ENCODE measurements at places on chromosomes 2 and 18.

- H3K4me1 ChIP-seq, result no peaks in the 10 kb centered on the region
- DNase-seq, result no peak
- H3K4me3 ChIP-seq, result no peak overlapping the region
These were observed 193.0 kb upstream of the NETO1 start for GRCh38 chr18:73060666-73061288.

GRCh38 chr2:176160251-176160985 is 3.3 kb downstream of the HOXD3 start:
- peaks cover 88% of the 10 kb centered on the region for H3K27me3 ChIP-seq
- no peaks in the 10 kb centered on the region for H3K36me3 ChIP-seq
- H3K4me1 ChIP-seq, result peaks cover 12% of the 10 kb centered on the region
- no peak overlapping the region for H3K27ac ChIP-seq

DNA sequence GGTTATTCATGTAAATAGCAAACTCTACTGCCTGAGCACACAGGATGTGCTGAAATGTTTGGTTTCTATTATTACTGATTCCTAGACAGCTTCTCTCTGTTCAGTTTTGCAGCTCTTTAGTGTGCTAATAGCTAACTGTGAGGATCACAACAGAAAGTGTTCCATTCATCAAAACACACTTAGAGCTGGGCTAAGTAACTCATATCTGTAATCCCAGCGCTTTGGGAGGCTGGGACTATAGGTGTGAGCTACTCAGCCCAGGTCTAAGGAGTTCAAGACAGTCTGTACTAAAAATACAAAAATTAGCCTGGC is 63.2 kb downstream of the MOGAT1 start:
- H3K4me3 ChIP-seq, result no peak overlapping the region
- H3K36me3 ChIP-seq, result no peaks in the 10 kb centered on the region
- no peak overlapping the region for H3K27ac ChIP-seq
- peaks cover 2% of the 10 kb centered on the region for H3K4me1 ChIP-seq
- DNase-seq, result no peak

DNA sequence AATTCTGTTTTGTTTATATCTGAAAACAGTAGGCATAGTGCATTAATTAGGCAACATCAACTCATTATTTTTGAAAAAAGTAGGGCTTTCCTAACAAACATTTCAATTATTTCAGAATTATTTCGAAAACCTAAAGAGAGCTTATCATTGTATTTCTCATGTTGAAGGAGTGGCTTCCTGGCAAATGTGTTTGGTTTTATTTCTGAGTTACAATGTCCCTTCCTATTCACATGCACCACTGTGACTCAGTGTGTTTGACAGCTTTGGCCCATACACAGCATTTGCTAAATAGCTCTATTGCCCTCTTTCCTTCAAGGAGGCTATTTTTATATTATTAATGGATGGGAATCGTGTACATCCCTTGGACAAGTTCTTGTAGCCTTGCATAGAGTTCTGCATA is 205.9 kb downstream of the PTGR3 start:
- no peaks in the 10 kb centered on the region for H3K4me1 ChIP-seq
- H3K4me3 ChIP-seq, result no peak overlapping the region
- no peak for DNase-seq

DNA sequence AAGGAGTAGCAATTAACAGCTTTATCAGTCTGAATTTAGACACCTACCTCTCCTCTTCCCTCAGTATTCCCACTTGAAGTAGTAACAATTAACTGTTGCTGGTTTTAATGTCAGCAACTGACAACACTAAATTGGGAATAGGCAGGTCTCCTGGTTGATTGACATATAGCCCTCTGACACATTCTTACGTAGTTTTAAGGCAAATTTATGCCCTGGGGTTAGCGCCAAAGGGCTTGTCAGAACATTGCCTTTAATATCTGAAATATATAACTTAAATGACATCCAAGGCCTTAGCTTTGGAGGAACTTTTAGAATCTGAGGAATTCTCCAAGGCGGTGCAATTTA is 7.4 kb downstream of the ASXL3 start:
- H3K4me1 ChIP-seq, result no peaks in the 10 kb centered on the region
- H3K36me3 ChIP-seq, result no peaks in the 10 kb centered on the region
- no peak overlapping the region for H3K27ac ChIP-seq
- peaks cover 6% of the 10 kb centered on the region for H3K27me3 ChIP-seq
- DNase-seq, result no peak

DNA sequence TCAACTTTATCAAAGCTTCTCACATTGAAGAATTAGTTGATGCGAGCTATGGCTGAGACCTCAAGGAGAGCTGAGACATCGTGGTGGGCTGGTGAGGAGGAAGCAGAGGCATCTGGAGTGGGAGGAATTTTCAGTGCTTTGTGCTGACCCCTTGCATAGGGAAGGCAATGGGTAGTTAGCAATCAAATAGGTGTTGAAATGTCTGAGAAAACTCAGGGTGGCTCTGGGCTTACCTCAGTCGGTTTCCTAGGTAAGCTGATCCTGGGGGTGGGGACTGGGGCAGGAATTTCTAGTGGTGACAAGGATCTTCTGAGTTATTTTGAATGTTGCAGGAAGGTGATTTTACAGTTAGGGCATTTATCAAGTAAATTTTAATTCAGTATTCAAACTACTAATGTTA is 20.7 kb upstream of the DPP10 start:
- H3K4me3 ChIP-seq, result no peak overlapping the region
- no peaks in the 10 kb centered on the region for H3K4me1 ChIP-seq

DNA sequence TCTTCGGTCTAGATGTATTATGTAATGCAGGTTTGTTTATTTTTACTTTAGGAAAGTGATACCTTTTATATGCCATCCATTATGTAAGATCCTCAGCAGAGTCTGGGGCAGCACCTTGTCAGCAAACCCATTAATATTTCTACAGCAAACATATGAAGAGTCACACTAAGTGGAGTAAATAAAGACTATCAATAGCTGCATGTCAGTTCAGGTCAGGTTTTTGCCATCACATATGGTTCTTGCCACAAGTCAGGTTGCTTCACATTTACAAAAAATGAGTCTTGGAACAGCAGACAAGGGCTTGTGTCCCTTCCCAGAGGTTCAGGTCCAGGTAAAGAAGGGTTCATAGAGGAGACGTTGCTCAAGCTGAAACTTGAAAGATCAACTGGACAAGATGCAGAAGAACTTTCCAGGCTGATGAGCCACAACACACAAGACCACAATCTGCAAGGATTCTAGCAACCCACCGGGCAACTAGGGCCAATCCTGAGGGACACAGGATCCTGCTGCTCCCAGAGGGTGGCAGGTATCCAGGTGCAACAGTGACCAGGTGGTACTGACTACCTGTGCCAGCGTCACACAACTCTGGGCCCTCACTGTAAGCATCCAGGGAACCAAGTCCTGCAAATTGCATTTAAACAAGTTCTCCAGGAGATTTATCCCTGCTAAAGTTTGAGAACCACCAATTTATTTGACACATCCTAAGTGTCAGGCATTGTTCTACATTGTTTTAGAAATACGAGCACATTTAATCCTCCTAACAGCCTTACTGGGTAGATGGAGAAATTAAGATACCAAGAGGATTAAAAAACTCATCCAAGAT is 215.8 kb downstream of the ALPK2 start:
- no peaks in the 10 kb centered on the region for H3K27me3 ChIP-seq
- no peak overlapping the region for H3K4me3 ChIP-seq
- H3K36me3 ChIP-seq, result no peaks in the 10 kb centered on the region

DNA sequence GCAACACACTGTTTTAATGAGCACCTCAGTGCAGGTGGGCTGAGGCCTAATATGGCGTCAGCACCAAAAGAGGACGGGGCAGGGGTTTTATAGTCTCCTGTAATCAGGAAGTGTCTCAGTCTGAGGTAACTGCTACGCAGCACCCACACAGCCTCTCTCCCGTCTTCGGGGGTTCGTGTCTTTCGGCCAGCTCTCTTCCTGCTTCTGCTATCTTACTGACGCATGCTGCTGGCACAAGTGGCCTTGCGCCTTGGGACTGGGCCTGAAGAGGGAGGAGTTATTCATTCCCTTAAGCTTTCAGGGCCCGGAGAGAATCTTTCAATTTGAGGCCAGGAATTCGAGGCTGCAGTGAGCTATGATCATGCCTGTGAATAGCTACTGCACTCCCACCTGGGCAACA is 14.5 kb upstream of the PAPOLG start:
- peaks cover 10% of the 10 kb centered on the region for H3K27me3 ChIP-seq
- H3K4me3 ChIP-seq, result no peak overlapping the region
- DNase-seq, result no peak
- H3K4me1 ChIP-seq, result peaks cover 10% of the 10 kb centered on the region
- no peak overlapping the region for H3K27ac ChIP-seq

DNA sequence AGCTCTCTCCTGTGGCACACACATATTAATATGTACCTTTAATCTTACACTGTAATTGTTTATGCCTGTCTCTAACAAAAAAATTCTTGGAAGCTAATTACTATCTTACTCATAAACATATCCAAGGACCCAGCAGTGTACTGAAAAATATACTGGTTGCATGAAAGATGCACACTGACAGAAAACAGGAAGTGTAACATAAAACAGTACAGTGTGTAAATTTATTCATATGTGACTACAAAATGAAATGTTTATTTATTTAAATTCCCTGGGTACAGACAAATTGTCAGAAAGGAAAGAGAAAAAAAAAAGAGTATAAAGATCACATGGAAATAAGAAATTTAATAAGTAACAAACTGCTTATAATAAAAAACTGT is 28.5 kb downstream of the TMEM131 start:
- H3K36me3 ChIP-seq, result no peaks in the 10 kb centered on the region
- H3K27ac ChIP-seq, result no peak overlapping the region
- no peaks in the 10 kb centered on the region for H3K27me3 ChIP-seq
- H3K4me1 ChIP-seq, result peaks cover 74% of the 10 kb centered on the region
- no peak for DNase-seq

- H3K4me1 ChIP-seq, result peaks cover 38% of the 10 kb centered on the region
- peak; percentile 48 for DNase-seq
- peaks cover 3% of the 10 kb centered on the region for H3K36me3 ChIP-seq
- H3K27me3 ChIP-seq, result peaks cover 2% of the 10 kb centered on the region
- peak overlapping the region; percentile 43 for H3K4me3 ChIP-seq
These were observed 42.6 kb upstream of the RAPGEF4 start for GRCh38 chr2:172693037-172693436.

DNA sequence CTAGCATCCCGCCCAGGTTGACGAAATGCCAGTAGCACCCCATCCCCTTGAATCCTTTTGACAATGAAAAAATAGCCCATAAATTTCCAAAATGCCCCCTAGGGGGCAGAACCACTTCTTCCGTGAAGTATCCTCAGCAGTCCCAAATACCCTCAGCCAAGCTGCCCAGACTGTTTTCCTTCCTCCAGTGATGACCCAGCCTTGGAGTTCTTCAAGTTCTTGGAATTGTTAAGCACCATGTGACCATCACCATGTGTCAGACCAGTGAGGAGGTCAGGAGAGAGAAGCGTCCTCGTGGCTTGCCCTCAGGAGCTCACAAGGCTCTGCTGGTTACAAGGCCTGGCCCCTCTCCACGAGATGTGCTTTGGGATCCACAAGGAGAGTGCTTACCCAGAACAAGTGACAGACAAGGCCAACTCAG is 1.4 kb upstream of the SLC23A3 start:
- H3K27ac ChIP-seq, result no peak overlapping the region
- H3K36me3 ChIP-seq, result peaks cover 10% of the 10 kb centered on the region
- no peaks in the 10 kb centered on the region for H3K27me3 ChIP-seq
- DNase-seq, result peak; percentile 32
- peaks cover 40% of the 10 kb centered on the region for H3K4me1 ChIP-seq
- no peak overlapping the region for H3K4me3 ChIP-seq

DNA sequence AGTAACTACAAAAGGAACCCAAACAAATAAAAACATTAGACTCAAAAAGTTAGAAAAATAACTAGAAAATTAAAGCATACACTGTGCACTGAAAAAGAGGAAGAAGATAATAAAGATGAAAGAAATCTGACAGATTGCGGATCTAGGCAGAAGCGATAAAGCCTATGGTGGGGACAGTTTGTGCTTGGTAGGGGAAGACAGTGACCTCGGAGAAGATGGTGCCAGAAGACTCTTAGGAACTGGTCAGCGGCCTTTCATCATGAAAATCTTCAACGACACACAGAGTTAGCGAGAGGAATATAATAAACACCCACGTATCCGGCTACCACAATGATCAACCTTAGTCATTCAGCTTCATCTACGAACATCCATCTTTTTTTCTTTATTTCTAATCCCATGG is 180.5 kb downstream of the HDAC4 start:
- H3K27me3 ChIP-seq, result no peaks in the 10 kb centered on the region
- peaks cover 2% of the 10 kb centered on the region for H3K36me3 ChIP-seq
- no peak for DNase-seq
- H3K4me1 ChIP-seq, result peaks cover 79% of the 10 kb centered on the region
- H3K27ac ChIP-seq, result peak overlapping the region; percentile 8
- H3K4me3 ChIP-seq, result no peak overlapping the region

DNA sequence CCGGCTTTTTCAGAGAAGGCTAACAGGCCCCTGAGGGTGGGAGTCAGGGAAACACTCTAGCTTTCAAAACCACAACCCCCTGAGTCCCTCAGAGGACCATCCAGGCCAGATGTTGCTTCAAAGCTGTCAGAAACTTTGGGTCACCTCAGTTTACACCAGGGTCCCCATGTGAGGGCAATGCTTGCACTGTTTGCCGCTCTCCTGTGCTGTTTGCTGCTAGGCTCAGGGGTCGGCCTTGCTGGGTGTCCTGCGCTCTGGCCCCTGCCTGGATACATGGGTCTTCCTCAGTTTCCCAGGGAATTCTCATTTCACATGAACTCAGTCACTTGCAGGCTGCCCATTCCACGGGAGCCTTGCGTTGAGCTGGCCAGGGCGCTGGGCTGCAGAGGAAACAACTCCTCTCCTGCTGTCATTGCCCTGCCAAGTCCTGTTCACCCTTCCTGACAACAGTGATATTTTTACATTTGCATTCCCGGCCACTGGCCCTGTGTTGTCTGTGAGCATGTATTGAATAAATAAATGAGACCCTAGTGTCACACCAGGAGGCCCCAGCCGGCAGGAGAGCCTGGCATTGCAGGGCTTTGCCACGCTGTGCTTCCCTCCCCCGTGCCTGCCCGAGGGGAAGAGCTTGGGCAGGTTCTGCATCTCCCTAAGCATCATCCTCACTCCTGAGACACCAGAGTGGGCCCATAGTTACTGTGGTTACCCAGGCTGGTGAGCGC is 73.2 kb upstream of the RAB6C start:
- no peaks in the 10 kb centered on the region for H3K4me1 ChIP-seq
- H3K27me3 ChIP-seq, result peaks cover 3% of the 10 kb centered on the region
- DNase-seq, result no peak
- no peak overlapping the region for H3K4me3 ChIP-seq
- no peak overlapping the region for H3K27ac ChIP-seq

GRCh38 chr2:112317303-112318158 is 42.1 kb downstream of the ZC3H6 start:
- no peak overlapping the region for H3K4me3 ChIP-seq
- H3K4me1 ChIP-seq, result no peaks in the 10 kb centered on the region
- no peak for DNase-seq
- H3K36me3 ChIP-seq, result peaks cover 3% of the 10 kb centered on the region
- no peak overlapping the region for H3K27ac ChIP-seq
- no peaks in the 10 kb centered on the region for H3K27me3 ChIP-seq

DNA sequence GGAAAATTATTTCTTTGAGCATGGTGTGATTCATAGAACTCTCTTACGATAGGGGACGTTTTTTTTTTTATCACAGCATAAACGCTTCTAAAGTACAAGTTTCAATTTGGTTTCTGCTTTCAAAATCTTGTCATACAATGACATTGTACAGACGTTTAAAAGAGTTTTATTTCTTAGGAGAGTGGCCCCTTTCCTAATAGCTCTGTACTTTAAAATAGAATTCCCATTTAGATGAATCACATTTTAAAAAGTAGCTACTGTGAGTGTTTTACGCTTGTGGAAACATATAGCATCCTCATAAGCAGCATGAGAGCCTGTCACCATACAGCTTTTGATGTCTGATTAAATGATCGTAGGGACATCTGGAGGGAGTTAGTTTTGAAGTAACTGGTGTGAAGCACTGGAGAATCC is 510.9 kb downstream of the PARD3B start:
- peaks cover 5% of the 10 kb centered on the region for H3K4me1 ChIP-seq
- no peaks in the 10 kb centered on the region for H3K27me3 ChIP-seq
- H3K27ac ChIP-seq, result no peak overlapping the region
- peaks cover 4% of the 10 kb centered on the region for H3K36me3 ChIP-seq
- DNase-seq, result no peak
- H3K4me3 ChIP-seq, result no peak overlapping the region

Measured in activated naive CD8-positive, alpha-beta T cell treated with anti-CD3 and anti-CD28 coated beads, Interleukin-2, amount 50 U/mL, for 24 hours (primary cell).